Psoas muscle (tissue), 8 donors: ENCODE measurements at places on chromosomes 11 and 22.

DNA sequence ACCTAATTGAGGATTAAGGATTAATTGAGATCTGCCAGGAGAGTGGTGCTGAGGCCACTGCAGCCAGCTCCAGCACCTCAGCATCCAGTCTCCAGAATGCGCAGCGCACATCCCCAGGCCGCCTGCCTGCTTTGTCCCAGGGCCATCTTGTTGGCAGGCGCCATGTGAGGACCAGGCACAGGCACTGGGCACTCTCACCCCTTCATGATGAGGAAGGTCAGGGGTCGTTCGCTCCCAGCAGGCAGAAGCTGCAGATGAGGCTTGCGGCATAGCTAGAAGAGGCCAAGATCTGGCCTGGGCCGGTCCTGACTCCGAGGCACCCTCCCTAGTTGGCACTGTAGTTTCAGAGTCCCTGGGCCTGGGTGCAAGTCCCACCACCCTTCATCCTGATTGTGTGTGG is 6.4 kb downstream of the CABP2 start:
- no peak for DNase-seq

DNA sequence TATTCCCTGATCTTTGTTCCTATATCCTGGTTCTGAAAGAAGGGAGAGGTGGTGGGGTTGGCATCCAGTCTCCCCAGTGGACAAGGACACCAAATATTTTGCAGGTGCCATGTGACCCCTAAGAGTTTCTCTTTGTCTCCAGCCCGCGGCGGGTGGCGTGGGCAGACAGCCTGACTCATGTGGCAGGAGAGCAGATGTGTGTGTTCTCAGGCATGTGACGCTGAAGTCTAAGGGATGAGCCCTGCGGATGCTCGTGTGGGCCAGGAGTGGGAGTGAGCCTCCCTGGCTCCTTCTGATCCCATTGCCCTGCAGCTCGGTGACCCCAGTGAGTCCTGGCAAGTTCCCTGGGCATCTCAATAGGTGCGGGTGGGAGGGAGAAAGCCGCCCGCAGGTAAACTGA is 94.8 kb upstream of the TBCEL start:
- DNase-seq: no peak

DNA sequence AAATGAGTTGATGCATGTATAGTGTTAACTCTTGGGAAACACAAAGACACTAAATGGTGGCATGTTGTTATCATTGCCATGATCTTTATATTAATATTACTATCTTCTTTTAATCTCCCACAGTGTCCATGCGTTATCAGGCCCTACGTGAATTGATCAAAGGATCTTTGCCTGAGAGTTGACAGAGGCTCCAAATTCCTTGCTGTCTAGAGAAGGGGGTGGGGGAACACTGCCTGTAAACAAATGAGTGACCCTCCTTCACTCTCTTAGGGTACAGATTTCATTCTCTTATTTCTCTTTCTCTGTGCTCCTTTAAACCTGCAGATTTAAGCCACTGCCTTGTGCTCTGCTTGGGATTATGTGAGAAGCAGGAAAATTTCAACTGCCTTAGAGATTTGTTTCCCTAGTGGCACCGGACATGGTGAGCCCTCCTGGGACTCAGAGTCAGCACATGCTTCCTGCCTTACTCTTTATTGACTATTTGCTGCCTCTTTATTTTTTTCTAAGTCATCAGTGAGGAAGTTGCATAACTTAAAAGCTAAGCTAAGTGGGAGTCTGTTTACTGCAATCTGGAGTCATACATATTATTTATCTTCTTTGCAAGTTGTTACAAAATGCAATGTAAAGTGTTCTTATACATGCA is 122.9 kb downstream of the MAML2 start:
- DNase-seq: no peak

DNA sequence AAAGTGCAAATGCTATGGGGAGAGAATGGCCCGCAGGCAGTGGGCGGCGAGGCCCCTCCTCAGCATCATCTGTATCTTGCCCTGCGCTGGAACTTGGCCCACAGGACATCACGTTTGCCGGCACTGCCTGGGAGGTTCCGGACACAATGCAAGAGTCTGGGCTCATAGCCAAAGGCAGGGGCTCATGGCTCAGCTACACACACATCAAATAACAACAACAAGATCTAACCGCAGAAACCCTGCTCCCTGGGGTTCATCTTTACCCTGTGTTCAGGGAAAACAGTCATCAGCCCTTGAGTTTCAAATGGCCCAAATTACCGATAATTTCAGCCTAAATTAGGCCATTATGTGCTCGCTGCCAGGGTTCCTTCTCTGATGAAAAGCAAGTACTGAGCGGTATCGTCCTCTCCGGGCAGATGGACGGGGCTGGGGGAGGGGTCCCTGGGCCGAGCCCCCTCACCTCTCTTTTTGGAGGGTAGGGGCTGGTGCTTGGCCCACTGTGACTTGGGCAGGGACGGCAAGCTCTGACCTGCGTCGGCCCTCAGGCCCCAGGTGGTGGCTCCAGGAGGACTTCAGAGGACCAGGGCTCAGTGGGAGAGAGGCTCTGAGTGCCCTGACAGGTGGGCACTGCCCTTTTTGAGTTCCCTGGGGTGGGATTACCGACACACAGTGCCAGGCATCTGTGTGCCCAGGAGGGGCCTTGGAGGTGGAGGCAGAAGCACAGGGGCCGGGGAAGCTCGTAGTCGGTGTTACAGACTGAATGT is 25.0 kb upstream of the GAL start:
- peak; percentile 74 for DNase-seq
